ENCODE measurements at places on chromosomes 16 and 17. TPM values are rescaled to one million over a fixed set of nuclear protein-coding genes. Genes with fewer than 3 reads are reported as not detected.

Gene EPN3
- total RNA-seq = 20.5 TPM

GRCh38 chr17:57937492-57937891 is 17.7 kb downstream of the CUEDC1 start:
- no peak overlapping the region for H3K27ac ChIP-seq
- DNase-seq = no peak
- no peaks in the 10 kb centered on the region for H3K36me3 ChIP-seq
- H3K27me3 ChIP-seq = no peaks in the 10 kb centered on the region
- no peak overlapping the region for H3K4me3 ChIP-seq

DNA sequence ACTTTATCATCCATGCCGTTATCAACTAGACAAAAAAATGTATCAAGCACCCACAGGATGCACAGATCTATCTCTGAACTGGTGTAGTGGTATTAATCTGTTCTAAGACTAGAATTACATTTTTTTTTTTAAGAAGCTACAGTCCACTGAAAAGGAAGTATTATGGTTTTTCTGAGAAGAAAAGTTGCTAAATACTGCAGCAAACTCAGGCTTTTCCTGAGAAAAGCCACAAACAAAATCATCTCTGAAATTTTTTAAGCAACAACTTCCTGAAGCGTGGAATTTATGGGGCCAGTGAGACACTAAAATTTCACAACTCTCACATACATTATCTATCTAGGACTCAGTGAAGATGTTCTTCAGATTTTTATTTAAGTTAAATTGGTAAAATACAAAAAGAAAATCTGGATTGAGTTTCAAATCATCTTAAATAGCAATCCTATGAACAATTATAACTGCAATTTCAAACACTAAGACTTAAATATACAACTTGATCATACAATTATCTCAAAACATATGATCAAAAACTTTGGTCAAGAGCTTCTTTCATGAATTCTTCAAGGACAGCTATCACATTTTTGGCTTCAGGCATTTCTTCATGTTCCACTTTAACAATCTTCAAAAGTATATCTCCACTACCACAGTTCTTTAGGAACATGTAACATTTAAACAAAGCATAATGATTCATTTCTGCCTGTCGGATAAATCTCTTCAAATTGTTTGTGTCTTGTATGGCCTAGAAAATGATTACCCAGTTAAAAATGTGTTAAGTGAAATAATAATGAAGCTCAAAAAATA is 10.5 kb downstream of the C17orf75 start:
- peaks cover 7% of the 10 kb centered on the region for H3K36me3 ChIP-seq
- no peak for DNase-seq
- H3K4me3 ChIP-seq = no peak overlapping the region

- H3K27ac ChIP-seq = no peak overlapping the region
- H3K4me1 ChIP-seq = no peaks in the 10 kb centered on the region
- no peak for DNase-seq
- no peaks in the 10 kb centered on the region for H3K36me3 ChIP-seq
- H3K4me3 ChIP-seq = no peak overlapping the region
- no peaks in the 10 kb centered on the region for H3K27me3 ChIP-seq
Observed at GRCh38 chr16:72612256-72612655, 435.7 kb downstream of the ZFHX3 start.

DNA sequence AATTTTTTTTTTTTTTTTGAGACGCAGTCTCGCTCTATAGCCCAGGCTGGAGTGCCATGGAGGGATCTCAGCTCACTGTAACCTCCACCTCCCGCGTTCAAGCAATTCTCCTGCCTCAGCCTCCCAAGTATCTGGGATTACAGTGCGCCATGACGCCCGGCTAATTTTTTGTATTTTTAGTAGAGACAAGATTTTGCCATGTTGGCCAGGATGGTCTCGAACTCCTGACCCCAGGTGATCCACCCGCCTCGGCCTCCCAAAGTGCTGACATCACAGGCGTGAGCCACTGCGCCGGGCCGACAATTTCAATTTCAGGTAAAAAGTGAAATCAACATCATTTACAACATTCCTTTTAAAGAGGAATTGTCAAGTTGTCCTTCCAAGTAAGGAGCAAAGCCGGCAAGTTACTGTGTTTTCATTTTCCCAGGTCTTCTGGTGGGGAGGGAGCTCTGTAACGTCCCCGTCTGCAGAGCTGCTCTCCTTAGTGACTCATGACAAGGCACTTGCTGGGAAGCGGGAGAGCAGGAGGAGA is 873 bp downstream of the NPLOC4 start:
- peaks cover 4% of the 10 kb centered on the region for H3K36me3 ChIP-seq
- DNase-seq = peak; percentile 48
- peak overlapping the region; percentile 100 for H3K4me3 ChIP-seq
- peak overlapping the region; percentile 89 for H3K27ac ChIP-seq
- H3K27me3 ChIP-seq = no peaks in the 10 kb centered on the region

All from PC-3 (cell line).